Mesenteric fat pad (tissue), 1 donor: ENCODE measurements at places on chromosomes 5 and 9.

DNA sequence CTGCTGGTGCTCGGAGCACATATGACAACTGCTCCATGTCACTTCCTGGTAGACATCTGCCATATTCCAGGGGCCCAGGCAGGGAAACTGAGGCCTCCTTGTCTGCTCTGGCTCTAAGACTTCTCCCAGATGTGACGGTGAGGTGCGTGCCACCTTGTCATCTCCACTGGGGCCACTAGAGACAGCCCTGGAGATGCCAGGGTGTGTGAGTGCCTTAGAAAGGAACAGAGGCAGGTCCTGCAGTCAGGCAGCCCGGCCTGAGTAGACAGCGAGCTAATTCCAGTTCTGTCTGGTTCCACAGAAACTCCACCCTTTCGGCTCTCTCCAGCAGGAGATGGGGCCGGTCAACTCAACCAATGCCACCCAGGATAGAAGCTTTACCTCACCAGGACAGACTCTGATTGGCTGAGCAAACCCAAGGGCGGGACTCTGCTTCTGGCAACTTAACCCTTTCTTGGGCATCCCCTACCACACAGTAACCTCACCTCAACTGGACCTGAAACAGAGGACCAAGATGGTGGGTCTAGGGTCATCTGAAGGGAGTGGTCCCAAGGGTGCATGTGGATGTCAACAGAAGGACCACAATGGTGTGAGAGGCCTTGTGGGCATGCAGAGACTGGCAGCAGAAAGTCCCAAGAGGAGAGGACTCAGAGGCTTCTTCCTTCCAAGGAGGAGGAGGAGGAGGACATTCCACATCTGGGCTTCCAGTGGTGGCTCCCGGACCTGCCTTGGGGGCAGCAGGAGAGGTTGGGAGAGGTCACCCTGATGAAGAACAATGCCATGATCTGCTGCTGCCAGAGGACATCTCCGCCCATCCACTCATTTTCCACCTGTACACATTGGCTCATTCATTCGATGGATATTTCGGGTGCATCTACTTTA lies 77.7 kb downstream of the RGS3 start:
- peak; percentile 73 for DNase-seq

DNA sequence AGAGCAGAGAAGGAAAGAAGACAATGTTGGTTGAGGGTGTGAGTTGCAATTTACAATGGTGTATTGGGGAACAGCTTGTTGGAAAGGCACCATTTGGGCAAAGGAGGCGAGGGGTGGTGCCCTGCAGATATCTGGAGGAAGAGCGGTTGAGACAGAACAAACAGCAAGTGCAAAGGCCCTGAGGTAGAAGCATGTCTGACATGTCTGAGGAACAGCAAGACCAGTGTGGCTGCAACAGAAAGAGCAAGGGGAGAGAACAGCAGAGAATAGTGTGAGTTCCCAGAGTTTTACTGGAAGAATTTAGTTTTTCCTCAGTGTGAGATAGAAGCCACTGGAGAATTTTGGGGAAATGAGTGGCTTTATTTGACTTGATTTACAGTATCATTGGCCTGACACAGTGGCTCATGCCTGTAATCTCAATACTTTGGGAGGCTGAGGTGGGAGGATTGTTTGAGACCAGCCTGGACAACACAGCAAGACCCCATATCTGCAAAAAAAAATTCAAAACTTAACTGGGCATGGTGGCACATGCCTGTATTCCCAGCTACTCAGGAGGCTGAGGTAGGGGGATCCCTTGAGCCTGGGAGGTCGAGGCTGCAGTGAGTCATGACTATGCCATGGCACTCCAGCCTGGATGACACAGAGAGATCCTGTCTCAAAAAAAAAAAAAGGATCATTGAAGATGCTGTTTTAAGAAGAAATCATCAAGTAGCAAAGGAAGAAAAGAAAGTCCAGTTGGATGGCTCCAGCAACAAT lies 13.6 kb downstream of the CMBL start:
- DNase-seq: no peak

GRCh38 chr9:34547960-34548611 lies 25.3 kb upstream of the ENHO start:
- DNase-seq: peak; percentile 91

DNA sequence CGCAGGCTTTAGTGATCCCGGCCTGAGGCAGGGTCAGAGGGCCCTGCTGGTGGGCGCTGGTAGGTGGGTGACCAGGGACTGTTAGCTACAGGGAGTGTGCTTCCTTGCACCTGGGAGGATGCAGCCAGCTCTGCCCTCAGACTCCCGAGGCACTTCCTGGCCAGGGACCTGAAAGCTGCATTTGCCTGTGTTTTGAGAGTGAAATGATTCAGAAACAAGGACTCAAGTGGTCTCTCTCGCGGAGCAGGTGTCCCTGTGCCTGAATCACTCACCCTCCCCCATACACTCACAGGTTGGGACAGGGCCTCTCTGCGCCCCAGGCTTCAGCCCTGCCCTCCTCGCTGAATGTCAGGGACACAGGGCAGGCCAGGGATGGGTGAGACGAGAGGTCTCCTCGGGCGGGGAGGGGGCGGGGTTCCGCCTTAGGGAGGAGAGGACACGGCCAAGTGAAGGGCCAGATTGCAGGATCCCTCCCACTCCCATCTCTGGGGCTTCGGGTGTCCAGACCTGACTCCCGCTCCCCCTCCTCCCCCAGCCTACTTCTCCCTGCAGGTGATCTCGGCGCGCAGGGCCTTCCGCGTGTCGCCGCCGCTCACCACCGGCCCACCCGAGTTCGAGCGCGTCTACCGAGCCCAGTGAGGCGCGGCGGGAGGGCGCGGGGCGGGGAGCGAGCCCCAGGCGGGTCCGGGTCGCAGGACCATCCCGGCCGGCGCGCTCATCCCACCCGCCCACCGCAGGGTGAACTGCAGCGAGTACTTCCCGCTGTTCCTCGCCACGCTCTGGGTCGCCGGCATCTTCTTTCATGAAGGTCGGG lies 1.5 kb downstream of the LTC4S start:
- DNase-seq: no peak

GRCh38 chr9:94881940-94882339 lies 155.4 kb downstream of the AOPEP start:
- no peak for DNase-seq

GRCh38 chr9:96156171-96156974 lies 145.6 kb downstream of the HSD17B3 start:
- peak; percentile 82 for DNase-seq

DNA sequence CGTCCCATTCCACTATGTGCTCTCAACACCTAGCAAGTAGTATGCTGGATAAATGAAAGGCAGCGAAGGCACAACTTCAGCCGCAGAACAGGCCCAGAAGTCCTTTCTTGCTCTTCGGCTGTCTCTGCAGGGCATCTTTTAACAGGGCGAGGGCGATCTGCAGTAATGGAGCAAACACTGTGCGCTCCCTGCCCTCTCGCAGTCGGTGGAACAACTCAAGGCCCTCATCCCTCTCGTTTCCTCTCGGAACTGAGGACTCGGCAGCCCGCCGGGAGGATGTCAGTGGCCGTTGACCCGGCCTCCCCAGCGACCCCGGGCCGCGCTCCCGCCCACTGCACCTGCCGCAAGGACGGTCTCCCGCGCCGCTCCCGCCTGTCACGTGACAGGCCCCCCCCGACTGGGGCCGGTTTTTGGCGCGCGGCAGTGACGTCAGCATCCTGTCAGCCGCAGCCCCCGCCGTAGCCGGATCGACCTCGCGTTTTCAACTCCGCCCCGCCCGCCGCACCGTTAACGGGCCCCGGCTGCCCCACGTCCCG lies 1.1 kb downstream of the ZNF367 start:
- DNase-seq: peak; percentile 98

DNA sequence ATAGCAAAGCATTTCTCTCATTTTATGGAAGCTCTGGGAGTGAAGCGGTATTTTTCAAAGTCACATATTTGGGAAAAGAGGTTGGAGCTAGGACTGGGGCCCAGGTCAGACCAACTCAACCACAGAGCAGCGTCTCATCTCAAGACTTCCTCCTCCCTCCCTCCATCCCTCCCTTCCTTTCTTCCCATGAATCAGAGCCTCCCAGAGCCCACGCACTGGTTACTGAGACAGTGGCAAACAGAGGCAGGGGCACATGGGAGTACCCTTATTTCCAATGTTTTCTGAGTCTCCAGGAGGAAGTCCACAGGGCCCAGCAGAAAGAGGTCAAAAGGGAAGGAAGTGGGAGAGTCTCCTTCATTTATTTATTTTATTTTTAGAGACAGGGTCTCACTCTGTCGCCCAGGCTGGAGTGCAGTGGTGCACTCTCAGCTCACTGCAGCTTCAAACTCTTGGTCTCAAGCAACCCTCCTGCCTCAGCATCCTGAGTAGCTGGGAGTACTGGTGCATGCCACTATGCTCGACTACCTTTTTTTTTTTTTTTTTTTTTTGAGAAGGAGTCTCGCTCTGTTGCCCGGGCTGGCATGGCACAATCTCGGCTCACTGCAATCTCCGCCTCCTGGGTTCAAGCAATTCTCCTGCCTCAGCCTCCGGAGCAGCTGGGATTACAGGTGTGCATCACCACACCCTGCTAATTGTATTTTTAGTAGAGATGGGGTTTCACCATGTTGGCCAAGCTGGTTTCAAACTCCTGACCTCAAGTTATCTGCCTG lies 52.5 kb upstream of the CDKN2AIPNL start:
- peak; percentile 41 for DNase-seq

GRCh38 chr5:80103371-80103770 lies 68.2 kb downstream of the THBS4 start:
- DNase-seq: no peak

GRCh38 chr9:134526584-134527477 lies 114.8 kb upstream of the COL5A1 start:
- peak; percentile 84 for DNase-seq

- no peak for DNase-seq
Observed at GRCh38 chr9:89781838-89782540, 177.2 kb downstream of the GADD45G start.

DNA sequence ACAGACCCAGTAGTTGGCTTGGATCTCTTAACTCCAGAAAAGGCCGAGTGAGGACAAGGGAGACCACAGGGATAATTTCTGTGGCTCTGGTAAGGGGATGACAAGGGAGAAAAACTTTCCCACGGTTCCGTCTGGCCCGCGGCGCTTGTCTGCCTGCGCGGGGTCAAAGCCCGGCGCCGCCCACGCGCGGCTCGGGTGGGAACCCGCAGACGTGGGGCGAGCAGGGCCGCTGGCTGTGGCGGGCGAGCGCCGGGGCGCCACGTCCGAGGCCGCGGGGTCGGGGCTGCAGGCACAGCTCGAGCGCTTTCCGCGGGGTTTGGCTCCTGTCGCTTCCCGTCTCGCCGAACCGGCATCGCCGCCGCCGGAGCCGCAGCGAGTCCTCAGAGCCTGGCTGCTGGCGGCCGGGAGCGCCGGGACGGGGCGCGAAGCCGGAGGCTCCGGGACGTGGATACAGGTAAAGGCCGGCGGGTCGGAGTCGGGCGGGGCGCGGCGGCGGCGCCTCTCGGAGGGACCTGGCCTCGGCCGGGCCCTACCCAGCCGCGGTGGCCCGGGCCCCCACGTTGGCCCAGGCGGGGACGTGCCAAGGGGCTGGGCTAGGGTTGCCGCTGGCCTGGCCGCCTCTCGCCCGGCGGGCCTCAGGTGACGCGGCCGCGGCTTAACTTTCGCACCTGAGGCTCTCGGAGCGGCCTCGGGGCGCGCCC lies at the start of gene RNF180:
Gene RNF180, plus strand, starts transcription at position 344 of the 701 bp plus-strand sequence. CDS start 34,965 bp downstream, outside the sequence.
- peak; percentile 90 for DNase-seq

DNA sequence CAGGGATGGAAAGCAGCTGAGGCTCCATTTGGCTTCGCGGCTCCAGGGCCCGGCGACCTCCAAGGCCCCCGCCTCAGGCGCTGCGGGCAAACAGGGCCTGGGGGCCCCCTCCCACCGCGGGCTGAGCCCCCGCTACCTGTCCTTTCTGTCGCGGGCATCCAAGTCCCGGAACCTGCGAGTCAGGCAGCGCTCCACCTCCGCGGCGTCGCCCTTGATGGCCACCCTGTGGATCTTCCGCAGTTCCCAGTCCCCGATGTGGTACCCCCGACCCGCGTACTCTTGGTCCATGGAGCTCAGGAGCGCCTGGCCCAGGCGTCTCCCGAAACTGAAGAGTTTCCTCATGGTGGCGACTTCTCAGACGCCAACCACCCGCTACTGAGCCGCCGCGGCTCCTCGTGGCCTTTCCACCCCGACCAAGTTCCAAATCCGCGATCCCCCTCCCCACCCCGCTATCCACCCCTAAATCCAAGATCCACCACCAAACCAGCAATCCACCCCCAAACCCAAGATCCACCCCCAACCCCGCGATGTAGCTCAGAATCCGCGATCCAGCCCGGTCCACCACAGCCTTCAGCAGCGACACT lies 86.5 kb upstream of the CCDC180 start:
- no peak for DNase-seq

DNA sequence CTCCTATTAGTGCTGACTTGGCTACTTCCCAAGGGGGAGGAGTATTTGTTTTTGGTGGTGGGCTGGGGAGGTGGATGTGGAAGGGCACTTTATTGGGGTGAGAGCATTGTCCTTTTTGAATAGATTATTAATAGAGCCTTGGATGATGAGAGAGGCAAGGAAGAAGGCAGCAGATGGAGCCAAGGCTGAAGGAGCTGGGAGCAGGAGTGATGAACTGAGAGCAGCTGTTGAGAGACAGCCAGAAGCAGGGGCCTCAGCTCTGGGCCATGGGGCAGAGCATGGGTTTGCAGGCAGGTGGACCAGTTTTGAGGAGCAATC lies 29.6 kb downstream of the RGS3 start:
- DNase-seq: no peak

DNA sequence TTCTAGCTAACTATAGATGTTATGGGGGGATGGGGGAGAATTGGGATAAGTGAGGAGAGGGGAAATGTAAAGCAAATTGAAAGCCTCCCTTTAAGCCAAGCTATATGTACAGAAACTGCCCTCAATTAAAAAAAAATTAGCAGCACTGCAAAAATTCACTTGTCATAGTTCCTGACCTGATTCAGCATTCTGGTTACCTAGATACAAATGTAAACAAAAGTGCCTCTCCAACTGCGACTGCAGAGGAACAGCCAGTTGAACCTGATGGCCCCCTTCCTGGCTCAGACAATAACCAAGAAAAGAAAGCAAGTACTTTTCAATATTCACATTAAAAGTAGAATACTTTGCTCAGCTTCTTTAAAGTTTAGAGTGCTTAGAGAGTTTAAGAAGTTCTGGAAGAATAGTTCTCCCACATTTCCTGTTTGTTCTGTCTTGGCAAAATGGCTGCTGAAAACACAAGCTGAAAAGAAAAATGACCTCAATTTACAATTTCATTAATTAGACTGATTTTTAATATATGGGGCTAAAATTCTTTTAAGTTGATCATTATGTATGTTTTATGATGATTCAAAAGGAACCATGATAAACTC lies 1.5 kb downstream of the FAM81B start:
- DNase-seq: no peak

DNA sequence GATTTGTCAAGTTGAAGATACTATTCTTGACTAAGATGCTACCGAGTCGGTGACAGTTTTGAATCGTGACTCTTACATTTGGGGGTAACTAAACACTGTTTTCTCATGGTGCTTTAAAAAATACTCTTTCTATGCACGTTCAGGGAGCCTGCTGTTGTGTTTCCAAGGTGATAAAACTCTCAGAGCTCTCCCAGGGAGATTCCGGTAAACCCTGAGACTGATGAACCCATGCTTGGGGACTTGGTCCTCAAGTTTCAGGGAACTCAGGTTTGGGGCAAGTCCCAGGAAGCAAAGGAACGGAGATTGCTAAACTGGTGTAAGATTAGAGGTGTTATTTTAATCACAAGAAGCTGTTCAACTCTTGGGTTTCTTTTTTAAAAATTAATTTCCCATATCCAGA lies 1.4 kb downstream of the GDA start:
- no peak for DNase-seq

GRCh38 chr5:15995341-15996052 lies 184.1 kb downstream of the MARCHF11 start:
- no peak for DNase-seq
